ENCODE measurements at places on chromosomes 2 and 18.

DNA sequence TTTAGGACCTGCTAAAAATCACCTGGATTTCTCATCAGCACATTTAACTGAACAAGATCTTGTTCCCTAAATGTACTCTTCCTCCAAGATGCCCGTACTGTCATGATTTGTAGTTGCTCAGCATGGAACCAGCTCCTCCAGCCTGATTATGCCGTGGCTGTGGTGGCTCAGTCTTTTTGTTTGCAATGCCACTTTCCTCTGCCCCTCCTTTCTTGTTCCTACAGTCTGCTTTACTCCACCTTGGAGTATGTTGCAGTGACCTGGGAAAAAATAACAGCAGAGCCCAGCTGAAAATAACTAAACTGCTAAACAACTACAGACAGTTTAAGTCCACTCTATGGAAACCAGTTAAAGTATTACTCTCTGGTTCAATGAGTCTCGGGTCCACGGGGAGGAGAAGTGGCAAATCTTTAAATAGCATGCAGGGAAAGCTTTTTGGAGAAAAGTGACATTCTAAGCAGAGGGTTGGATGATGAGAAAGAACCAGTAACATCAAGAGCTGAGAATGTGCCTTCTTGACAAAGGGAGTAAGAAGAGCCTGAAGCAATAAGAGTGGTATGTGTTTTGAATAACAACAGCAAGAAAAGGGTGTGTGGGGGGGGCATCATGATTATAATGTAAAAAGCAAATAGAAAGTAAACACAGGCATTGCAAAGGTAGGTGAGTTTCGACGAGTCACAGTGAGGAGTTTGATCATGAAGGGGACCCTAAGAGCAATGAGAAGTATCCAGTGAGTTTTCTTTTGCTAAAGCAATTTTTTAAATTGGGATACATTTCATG lies 225.7 kb downstream of the TMX3 start:
- no peak for DNase-seq

GRCh38 chr2:47541848-47542450 lies 139.0 kb downstream of the MSH2 start:
- no peak for DNase-seq

DNA sequence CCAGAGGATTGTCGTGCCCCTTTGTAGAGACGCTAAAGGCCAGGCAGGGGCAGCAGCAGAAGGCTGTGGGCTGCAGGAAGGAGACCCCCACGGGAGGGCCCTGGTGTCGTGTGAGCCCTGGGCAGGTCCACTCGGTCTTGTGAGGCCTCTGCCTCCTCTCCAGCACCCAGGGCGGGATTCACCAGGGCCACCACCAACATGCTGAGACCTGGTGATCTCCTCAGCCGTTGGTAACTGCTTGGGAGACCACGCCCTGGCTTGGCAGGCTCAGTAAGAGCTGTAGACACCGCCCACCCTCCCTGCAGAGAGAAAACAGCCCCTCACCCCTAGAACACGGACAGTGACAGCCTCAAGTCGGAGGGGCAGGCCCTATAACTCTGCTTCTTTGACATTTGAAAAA lies 21.1 kb downstream of the MBP start:
- no peak for DNase-seq

DNA sequence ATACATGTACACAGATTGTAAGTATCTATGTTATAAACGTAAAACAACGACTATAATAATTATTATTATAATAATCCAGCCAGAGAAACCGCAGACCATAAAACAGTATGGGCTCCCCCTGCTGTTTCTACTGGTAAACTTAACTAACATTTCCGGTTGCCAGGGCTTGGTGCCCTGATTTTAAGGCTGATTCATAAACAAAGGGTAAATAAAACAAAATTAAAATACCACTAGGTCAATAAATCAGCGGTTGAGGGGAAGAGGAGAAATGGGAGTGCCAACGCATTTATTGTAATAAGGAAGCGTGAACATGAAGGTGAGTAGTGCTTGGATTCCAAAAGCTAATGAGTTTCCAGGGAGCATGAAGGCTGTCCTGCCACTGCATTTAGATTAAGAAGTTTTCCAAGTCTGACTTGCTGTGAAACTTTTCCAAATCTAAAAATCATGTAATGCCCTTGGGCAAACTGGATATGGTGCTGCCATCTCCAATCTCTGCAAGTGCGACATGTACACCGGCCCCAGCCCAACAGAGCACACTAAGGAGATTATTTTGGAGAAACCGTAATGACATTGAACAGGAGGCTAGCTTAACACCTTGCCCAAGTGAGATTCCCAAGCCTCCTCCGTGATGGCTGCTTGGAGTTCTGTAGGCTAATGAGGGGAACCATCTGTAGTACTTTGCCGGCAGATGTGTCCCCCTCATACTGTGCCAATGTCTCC lies 50.7 kb upstream of the HNRNPA3 start:
- no peak for DNase-seq

- no peak for DNase-seq
These were observed 57.8 kb upstream of the CCDC141 start for GRCh38 chr2:179107737-179108136.

DNA sequence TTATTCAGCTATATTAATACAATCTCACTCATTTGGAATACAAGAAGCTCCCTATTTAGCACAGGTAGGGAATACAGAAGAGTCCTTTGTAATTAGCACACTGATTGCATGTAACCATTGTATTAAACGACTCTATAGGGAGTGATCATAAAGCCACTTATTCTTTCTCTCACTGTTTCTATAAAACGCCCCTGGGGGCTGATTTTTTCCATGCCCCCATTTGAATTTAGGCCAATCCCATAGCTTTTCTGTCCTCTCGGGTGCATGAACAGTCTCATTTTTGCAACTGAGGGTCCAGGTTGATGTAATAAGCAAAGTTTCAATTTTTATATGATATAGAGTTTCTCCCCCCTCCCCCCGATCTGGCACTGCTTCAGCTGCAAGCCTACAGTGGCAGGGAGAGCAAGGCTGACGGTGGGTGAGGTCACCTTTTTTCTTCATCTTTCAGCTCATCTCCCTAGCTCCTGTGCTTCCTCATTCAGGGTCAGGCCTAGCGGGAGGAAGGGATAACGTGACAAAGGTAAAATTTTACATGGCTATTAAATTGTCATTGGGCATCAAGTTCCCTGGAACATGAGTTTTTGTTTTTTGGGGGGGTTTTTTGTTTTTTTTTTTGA lies 45.7 kb downstream of the GAD1 start:
- DNase-seq: no peak

- DNase-seq: no peak
These were observed 307.2 kb downstream of the MYCN start for GRCh38 chr2:16247326-16248122.

DNA sequence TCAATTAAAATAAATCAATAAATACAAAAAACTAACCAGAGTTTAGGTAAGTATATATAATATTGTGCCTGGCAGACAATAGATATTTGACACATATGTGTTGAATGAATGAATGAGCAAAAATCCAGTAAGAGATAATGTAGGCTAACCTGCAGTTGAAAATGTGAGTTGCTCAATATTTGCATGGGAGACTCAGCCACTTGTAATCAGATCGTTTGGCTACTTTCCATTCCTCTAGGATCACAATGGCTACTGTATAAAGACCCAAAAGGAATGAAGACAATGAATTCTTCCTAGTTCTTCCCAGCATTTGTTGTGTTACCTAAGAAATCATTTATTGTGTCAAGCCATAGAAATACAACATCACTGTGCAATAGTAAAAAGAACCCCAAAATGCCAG lies 25.3 kb downstream of the PIEZO2 start:
- no peak for DNase-seq

- DNase-seq: no peak
These were observed 5.1 kb upstream of the ODC1 start for GRCh38 chr2:10452956-10453904.

DNA sequence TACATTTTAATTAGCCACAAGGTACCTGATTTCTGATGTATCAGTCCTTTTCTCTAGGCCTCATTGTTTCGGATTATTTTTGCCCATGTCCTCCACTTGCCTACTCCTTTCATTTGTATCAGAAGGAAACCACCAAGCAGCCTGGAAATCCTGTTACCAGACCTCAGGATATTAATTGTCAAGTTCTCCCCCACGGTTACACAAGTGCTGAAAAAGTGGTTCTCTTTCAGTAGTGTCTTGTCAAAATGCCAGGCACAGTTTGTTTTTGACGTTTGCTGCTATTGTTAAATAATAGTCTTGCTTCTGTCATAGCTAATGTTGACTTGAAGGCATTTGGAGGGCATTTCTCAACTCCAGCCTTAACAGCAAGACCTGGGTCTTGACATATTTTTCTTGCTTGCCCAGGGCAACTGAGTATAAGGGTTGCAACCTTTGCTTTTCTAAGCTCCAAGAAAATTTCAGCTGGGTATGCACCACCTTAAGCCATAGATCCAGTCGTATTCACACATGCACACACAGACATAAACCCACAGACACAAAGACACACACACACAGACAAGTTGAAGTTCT lies 31.0 kb downstream of the INSIG2 start:
- DNase-seq: no peak

DNA sequence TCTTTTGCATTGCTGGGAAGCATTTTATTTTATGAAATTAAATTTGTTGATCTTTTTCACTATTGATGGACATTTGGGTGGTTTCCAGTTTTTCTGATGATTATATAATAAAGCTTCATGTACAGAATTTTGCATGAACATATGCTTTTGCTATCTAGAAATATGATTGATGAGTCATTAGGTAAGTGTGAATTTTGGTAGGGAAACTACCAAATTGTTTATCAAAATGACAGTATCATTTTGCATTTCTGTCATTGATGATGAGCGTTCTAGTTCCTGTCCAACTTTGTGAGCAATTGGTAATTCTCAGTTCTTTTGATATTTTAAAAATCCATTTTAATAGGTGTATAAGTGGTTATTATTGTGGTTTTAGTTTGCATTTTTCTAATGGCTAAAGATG lies 67.7 kb downstream of the TAF4B start:
- DNase-seq: no peak

- no peak for DNase-seq
These were observed 192.4 kb downstream of the AFF3 start for GRCh38 chr2:99949963-99950362.

DNA sequence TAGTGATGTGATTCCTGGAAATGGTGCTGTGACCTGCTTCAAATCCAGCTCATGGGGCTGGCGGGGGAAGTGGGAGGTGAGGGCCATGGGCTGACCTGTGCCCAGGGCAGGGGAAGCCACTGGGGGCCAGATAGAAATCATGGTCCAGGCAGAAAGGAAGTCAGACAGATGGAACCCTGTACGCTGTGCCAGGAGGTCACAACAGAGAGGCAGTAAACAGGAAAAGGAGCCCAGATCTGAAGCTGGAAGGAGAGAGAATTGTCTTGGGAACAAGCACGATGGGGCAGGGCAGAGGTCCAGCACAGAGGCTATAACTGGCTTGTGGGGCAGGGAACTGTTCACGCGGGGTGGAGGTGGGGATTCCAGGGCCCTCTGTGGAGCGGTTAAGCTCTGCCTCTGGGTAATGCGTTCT lies 76.0 kb downstream of the RNF144A start:
- no peak for DNase-seq

DNA sequence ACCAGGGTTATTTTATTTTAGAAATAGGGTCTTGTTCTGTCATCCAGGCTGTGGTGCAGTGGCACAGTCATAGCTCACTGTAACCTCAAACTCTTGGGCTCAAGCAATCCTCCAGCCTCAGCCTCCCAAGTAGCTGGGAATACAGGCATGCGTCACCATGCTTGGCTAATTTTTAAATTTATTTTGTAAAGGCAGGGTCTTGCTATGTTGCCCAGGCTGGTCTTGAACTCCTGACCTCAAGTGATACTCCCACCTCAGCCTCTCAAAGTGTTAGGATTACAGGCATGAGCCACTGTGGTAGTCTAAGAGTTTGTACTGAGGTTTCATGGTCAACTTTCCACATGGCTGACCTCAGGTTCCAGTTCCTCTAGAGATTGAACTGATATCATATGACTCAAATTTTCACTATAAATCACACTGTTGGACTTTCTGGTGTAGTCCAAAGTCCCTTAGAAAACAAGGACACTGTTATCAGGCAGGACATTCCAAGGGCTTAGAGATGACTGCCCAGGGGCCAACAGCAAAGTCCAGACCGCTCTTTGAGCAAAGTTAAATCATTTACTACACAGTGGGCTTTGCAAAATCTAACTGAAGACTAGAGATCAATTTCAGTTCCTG lies 82.0 kb upstream of the MEX3C start:
- DNase-seq: no peak

DNA sequence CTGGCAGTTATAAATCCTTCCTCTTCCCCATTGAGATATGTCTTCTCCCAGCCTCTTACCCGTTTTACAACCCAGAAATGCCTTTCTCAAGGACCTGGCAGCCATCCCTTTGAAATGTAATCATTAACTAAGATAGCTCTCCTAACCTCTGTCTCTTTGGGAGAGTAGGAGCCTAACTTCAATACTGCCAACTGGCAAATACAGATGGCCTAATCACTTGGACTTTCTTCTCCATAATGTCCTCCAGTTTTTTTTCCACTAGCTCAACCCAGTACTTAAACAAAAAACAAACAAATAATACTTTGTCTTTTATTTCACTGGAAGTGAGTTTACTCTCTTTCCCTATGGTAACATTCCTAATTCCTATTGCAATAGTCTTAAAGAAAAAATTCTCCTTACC lies 1391.1 kb downstream of the SUCLG1 start:
- no peak for DNase-seq

DNA sequence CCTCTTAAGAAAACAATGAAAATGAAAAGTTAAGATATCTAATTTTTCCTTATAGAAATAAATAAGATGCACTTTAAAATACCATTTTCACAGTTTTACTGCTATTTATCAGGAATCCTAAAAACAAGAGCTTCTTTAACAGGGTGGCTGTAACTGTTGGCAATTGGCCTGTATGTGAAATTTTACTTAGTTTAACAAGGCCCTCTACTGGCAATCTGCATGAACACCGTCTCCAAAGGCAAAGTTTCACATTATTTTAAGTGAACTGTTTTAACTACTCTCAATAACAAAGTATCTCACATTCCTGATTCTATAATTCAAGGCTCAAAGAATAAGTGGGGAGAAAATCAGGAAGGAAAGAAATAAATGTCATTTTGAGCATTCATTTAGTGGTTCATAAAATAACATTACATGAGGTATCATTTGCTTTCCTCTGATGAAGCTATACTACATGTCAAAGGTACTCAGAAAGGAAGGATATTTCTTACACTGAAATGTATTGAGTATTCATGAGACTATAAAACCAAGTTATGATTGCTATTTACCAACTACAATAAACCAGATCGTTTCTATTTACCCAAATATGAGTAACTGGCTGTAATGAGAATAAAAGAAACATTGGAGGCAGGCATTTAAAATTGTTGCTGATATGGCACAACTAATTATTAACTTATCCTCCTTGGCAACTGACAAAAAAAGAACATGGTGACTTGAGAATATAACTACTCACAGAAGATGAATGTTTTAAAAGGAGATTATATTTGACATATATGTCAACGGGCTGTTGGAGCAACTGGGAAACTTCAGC lies 7.0 kb downstream of the NCKAP5 start:
- no peak for DNase-seq

- DNase-seq: no peak
These were observed 677.6 kb upstream of the ID2 start for GRCh38 chr2:8004250-8004681.
